HEK293T (cell line): ENCODE measurements at places on chromosomes 3 and 15.

DNA sequence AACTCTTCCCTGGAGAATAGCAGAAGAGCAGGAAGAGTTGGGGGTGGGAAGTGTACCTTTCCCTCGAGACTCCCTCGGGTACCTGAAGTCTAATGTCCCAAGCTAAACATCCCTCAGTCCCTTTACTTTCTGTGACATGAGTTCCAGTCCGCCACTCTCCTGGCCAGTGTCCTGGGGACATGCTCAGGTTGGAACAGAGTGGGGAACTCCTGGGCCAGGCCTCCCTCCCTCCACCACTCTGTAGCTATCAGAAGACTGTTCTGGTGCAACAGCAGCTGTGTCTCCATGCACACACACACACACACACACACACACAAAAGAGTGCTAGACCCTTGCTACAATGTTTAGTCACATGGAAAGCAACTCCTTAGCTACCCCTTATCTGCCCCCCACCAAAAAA, 155.0 kb upstream of the HES1 start:
- DNase-seq, result no peak

GRCh38 chr3:148930752-148931151, 60.6 kb upstream of the GYG1 start:
- no peak for DNase-seq

- DNase-seq, result no peak
Observed at GRCh38 chr3:126275620-126275904, 81.6 kb downstream of the KLF15 start.

DNA sequence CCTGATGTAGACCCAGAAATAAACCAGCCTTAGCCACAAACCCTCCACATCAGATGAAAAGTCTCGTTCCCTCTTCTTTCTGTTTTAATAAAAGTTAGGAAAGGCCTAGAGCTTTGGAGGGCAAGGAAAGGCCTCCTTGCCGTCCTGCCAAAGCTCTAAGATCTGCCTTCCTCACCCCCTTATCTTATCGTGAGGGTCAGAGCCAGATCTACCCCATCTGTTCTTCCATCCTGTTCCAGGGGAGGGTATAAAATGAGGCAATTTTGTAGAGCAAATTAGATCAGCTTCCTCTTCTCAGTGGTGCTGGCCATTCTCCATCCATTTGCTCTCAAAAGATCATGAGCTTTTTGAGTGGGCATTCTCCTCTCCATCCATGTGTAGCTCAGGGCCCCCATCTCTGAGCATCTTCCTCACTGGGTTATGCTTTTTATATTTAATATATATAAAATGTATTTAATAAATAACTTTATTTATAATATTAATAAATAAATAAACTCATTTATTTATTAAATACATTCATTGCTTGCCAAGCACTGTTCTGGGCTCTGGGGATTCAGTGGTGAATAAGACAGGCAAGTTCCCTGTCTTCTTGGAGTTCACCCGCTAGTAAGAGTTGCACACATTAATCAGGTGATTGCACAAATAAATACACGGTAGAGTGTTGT, 2.0 kb upstream of the SLC24A1 start:
- no peak for DNase-seq

- no peak for DNase-seq
Observed at GRCh38 chr3:86996261-86996955, 5.5 kb upstream of the VGLL3 start.

DNA sequence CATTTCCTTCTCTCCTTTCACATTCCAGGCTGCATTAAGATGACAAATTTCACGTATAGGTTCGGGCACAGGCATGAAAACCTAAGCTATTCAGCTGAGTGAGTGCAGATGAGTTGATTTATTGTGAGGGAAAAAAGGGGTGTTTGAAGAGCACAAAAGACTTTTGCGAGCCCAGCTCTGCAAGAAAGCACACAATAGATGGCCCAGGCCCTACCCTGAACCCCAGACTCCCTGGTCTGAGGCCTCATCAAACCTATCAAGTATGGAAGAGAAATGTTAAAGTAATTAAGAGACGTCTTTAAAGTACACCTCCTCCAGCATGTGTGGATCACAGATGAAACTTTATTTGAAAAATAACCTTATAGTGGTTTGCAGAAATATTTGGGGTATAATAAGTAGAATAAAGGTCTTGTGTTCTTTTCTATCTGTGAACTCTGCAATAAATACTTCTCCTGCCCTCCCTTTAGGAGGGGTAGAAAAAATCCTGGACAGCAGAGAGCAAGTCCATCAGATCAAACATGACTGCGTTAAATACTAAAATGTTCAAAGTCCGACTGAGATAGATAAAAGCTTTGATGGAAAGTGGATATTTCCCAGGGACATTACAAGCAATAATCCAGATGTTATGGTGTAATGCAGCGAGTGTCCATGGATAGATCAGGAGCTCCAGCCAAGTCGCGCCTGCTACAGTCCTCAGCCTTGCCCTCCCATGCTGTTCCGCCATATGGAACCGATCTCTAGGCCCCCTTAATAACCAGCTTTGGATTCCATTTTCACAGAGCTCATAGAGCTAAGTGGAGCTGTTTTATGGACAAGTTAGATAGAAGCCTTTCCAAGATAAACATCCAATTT, 121.5 kb downstream of the MCTP2 start:
- no peak for DNase-seq

DNA sequence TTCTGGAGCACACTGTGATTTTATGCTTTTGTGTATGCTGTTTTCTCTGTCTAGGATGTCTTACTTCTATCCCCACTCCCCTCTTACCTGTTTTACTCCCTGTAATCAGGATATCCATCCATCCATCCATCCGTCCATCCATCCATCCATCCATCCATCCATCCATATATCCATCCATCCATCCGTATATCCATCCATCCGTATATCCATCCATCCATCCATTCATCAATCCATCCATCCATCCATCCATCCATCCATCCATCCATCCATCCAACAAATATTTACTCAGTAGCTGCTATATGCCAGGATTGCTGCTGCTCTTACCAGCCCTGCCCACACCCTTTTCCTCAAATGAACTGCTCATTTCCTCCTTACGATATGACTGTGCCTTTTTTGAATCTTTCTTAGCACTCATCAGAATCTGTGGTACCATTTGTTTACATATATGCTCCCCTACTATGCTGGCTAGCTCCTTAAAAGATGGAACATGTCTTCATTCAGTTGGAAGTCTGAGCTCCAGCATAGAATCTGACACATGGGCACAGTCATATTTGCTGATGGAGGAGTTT, 35.2 kb downstream of the USP13 start:
- no peak for DNase-seq

GRCh38 chr3:55169608-55170072, 241.8 kb upstream of the LRTM1 start:
- DNase-seq, result no peak

DNA sequence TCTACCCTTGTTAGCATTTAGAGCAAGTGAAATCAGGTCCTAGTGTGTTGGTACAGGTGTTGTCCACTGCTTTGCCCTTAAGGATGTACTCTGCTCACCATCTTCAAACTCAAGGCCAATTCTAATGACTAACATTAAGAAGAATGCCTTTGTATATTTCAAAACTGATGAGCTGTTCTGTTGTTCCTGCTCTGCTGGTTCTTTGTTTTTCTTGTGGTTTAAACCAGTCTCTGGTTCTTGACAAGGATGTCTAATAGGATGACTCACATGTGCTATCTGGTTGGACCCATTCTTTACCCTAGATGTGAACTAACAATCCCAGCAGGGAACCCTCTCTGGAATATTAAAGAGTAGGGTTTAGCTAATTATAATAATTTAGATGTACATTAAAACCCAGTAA, 17.3 kb downstream of the ABHD5 start:
- DNase-seq, result no peak
